ENCODE measurements at places on chromosomes 1 and 21. TPM values are rescaled to one million over a fixed set of nuclear protein-coding genes. Genes with fewer than 3 reads are reported as not detected.

Gene TMCC2
- total RNA-seq = 1.7 TPM

Gene MRPL55
- total RNA-seq = 32.4 TPM

Gene OR2T34
- total RNA-seq = not detected

Gene F13B
- not detected for total RNA-seq

Gene CCDC30
- total RNA-seq = 0.53 TPM

Gene SLC30A10
- not detected for total RNA-seq
